Mesothelial cell of epicardium (in vitro differentiated cells): ENCODE measurements at places on chromosomes 7 and 10. TPM values are rescaled to one million over a fixed set of nuclear protein-coding genes. Genes with fewer than 3 reads are reported as not detected.

CADPS2 gene
- total RNA-seq: 1.9 to 2.7 TPM (median 2.3 TPM) in 3 replicates

GRCh38 chr10:101228966-101229265 lies 347 bp downstream of the LBX1 start:
- DNase-seq: no peak

- no peak for DNase-seq
These were observed 67.9 kb downstream of the RNLS start for GRCh38 chr10:88515235-88515634.

- no peak for DNase-seq
These were observed 88.6 kb upstream of the MACROH2A2 start for GRCh38 chr10:69963835-69964710.

DNA sequence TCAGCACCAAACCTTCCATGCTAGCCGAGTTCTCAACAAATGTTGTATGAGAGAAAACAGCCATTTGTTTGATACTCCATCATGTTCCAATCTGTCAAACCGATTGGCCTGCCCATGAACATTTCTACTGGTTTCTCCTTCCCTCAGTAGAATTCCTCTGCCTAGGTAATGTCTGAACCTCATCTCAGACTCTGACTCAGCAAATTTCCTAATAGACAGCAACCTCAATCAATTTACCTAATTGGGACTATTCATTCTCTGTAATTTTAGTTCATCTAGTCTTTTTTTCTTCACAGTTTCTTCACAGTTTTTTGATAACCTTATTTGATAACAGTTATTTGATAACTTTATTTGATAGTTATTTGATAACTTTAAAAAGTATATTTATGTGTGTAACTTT lies 585.1 kb downstream of the DNAJB9 start:
- no peak for DNase-seq

- DNase-seq: no peak
These were observed 10.2 kb upstream of the SLC25A28 start for GRCh38 chr10:99630433-99630832.

MBL2 gene
- not detected in 3 replicates for total RNA-seq

PNLIPRP3 gene
- not detected in 3 replicates for total RNA-seq

CCDC172 gene
- total RNA-seq: not detected in 3 replicates
